Right forelimb (tissue), 1 donor: ENCODE measurements at places on chromosomes 2 and 18.

- DNase-seq = no peak
Measured at GRCh38 chr18:69870736-69871135, 76.9 kb downstream of the CD226 start.

DNA sequence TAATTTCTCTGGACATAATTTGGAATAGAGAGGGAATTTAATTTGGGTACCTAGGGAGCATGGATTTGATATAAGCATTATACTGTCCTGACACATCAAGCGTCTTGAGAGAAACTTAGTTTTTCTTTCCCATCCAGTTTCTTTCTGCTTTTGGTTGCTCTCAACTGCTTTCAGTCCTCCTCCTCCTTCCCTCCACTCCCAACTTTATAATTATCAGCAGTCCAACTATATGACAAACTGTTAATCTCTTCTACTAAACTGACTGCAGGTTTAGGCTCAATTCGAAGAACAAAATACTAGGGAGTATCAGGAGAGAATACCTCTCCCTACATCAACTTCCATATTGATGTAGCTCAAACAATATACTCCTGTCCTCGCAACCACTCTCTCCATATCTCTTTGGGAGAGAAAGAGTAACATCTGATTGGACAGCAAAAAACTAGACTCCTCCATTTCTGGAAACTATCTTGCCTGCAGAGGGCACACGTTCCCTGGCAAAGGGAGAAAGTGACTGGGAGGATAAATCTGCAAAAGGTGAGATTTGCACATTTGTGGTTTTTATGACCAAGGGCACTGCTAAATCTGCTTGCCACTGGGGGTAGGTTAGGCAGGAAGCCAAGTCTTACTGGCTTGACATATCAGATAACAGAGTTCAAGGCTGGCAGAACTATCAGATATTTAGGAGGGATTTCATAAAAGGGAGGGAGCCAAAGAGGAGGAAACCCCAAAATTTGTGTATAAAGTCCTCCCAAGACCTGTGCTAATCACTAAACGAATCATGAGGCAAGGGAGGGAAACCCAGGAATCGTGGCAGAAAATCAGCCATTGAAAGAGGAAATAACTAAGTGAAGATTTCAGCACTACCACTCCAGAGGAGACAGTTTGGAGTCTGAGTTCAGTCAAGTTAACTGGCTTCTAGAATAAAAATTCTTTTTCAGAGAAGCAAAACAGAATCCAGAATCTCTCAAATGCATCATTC, 40.0 kb downstream of the ICA1L start:
- no peak for DNase-seq

DNA sequence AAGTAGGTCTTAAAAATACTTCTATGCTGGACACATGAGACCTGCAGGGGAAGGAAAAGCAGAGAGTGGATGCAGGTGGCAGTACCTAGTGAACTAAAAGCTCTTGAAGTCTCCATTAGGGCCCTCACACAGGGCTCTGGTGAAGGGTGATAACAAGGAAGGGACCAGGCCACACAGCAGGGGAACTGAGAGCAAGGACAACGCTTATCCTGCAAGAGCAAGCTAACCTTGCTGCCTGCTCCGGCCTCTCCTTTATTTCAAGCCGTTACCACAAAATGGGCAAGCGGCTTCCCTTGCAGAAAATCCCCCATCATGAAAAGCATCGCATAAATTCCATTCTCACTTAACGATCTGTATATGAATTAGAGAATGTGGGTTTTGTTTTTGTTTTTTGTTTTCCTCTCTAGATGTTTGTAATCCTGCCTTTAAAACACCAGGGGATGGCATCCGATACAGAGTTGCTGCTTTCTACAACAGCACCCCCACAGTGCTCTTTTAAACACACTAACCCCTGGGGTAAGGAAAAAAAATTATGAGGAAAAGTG, 64.5 kb downstream of the CACNB4 start:
- DNase-seq = no peak

GRCh38 chr18:36189486-36189885, 2.2 kb downstream of the MOCOS start:
- no peak for DNase-seq

DNA sequence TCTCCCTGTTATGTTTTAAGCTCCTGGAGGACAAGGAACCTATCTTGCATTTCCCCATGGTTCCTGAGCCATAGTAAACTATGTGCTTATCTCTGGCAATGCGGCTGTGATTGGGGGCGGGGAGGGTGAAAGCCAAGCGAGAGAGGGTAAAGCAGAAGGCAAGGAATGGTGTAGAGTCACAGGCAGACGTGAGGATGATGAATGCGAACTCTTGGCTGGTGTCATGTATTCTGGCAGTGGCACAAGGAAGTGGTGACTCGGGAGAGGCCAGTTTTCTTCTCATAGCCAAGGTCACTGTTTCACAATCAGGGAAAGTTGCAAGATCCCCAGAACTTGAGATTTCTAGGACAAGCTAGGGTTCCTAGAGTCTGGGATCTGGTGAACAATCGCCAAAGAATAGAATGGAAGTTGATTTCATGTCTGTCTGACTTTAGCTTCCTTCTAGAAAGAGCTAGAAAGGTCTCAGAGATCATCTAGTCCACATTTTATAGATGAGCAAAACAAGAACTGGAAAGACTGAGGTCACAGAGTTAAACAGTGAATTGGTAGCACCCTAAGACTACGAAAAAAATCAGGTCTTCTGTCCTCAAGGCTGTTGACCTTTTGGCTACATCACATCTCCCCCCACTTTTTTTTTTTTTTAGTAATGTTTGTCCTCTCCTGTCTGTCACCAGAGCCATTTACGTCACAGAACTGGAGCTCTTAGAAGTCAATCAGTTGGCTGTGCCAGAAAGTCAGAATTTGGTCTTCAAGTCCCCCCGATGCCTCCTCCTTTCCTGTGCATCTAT, 137.0 kb downstream of the BCL11A start:
- no peak for DNase-seq

DNA sequence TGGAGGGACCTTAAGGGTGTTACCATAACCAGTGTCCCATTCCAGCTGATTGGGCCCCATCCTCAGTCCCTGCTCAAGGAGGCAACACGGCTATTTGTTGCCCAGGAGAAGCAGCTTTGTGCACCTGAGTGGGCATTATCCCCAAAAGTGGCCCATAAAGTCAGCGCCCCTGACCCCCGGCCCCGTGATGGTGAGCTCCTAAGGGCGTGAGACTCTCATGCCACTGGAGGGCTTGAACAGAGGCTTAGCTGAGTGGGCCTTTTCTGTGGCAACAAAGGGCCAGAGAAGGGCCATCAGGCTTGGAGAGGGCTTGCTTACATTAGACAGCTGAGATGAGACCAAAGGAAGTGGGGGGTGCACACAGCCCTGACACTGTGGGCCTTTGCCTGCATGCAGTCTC, 99.2 kb upstream of the RAB6C start:
- no peak for DNase-seq

GRCh38 chr2:12619975-12620374, 96.8 kb upstream of the TRIB2 start:
- DNase-seq = no peak

GRCh38 chr2:127770973-127771735, 39.8 kb downstream of the WDR33 start:
- no peak for DNase-seq

- no peak for DNase-seq
Measured at GRCh38 chr2:95377216-95378123, 25.0 kb upstream of the FAHD2A start.

- DNase-seq = no peak
Measured at GRCh38 chr2:145751629-145752028, 1231.7 kb upstream of the ZEB2 start.

- no peak for DNase-seq
Measured at GRCh38 chr2:189048189-189048588, 74.0 kb downstream of the COL3A1 start.

GRCh38 chr2:216606551-216607276, 26.5 kb upstream of the IGFBP2 start:
- no peak for DNase-seq

- DNase-seq = no peak
Measured at GRCh38 chr2:134745023-134745422, 26.2 kb upstream of the TMEM163 start.

DNA sequence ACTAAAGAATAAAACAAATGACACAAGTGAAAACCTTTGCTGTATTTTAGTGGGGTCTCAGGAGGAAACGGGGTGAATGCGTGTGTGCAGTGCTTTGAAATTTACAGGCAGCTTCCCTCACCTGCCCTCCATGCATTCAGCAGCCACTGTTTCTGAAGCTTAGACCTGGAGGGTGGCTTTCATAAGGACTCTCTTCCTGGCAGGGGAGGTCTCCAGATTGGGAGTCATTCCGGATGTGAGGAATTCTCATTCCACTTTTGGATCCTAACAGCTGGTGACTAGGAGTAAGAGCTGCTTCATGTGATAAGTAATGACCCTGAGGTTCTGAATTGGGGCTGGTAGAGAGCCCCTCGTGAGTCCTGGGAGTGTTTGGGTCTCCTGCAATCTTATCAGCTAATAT, 192.5 kb downstream of the SH3BP4 start:
- DNase-seq = no peak

GRCh38 chr2:160429248-160430000, 64.2 kb downstream of the RBMS1 start:
- no peak for DNase-seq

- DNase-seq = no peak
Measured at GRCh38 chr18:79944126-79944731, 7.2 kb downstream of the SLC66A2 start.
